ENCODE measurements at places on chromosomes 11 and 22.

DNA sequence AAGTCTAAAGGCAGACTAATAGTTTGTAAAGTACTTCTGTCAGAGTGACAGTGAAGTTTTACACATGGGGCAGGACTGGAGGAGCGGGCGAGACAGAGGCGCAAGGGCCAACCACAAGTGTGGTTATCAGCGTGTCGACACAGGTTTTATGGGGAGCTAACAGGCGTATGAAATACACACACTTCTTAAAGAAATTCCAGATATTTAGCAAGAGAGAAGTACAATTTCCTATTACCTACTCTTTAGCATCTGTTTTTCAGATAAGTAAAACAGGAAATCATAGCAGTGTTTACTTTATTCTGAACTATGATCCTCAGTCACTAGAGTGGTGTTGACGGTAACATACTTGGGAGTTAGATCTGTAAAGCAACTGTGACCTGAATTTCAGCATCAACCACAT lies 22.5 kb downstream of the VSIG10L2 start:
- no peak for DNase-seq

GRCh38 chr11:65214212-65214845 lies 32.6 kb downstream of the CAPN1 start:
- DNase-seq: no peak

DNA sequence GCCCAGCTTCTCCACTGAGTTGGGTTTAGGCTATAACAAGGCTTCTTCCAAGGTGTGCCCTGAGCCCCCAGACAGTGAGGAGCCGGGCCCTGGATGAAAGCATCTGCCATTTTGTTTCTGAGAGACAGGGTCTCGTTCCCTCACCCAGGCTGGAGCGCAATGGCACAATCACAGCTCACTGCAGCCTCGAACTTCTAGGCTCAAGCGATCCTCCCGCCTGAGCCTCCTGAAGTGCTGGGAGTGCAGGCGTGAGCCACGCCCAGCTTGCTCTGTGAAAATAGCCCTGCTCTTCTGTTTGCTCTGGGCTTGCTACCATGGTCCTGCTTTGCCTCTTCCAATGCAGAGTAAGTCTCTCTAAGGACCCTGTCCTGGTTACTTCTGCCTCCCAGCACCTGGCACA lies 6.7 kb downstream of the DENND6B start:
- no peak for DNase-seq

DNA sequence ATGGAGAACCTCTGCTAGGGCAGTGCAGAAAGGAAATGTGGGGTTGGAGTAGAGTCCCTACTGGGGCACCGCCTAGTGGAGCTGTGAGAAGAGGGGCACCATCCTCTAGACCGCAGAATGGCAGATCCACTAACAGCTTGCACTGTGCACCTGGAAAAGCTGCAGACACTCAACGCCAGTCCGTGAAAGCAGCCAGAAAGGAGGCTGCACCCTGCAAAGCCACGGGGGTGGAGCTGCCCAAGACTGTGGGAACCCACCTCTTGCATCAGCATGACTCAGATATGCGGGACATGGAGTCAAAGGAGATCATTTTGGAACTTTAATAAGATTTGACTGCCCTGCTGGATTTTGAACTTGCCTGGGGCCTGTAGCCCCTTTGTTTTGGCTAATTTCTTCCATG lies 8.7 kb downstream of the TSKU start:
- no peak for DNase-seq

GRCh38 chr11:68678031-68678441 lies 6.3 kb upstream of the GAL start:
- DNase-seq: no peak

DNA sequence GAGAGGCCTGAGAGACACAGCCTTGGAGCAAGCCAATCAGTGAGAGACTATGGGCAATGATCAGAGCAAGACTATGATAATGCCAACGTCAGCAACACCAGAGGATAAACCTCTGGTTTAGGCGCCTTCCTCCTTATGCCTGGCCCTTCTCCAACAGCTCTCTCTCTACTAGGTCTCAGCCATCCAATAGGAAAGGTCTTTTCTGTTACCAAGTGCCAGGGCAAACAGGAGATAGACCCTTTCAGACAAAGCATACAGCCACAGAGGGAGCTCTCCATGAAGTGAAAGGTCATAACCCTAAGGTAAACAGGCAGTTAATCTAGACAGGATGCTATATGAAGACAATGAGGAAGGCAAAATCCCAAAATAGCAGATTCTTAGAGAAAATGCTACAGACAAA lies 9.5 kb downstream of the STK33 start:
- no peak for DNase-seq

DNA sequence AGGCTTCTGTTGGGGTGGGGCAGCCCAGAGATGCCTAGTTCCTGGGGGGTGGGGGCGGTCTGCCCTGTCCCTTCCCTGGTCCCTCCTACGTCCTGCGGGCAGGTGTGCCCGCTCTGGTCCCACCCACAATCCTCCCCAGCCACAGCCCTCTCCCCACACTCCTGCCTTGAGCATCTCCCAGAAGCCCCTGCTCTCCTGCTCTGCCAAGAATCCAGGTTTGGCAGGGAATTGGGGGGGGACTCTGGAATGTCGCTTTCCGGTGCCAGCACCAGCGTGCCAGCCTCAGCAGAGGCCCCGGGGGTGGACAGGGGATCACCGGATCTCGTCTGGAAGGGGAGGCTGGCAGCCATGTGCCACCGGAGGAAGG lies 11.4 kb upstream of the PDGFB start:
- no peak for DNase-seq

GRCh38 chr11:14499560-14500180 lies at the start of gene COPB1:
Gene COPB1 (minus strand): TSS chr11:14499811. CDS start chr11:14498928, 883 bp downstream.
- peak; percentile 94 for DNase-seq

DNA sequence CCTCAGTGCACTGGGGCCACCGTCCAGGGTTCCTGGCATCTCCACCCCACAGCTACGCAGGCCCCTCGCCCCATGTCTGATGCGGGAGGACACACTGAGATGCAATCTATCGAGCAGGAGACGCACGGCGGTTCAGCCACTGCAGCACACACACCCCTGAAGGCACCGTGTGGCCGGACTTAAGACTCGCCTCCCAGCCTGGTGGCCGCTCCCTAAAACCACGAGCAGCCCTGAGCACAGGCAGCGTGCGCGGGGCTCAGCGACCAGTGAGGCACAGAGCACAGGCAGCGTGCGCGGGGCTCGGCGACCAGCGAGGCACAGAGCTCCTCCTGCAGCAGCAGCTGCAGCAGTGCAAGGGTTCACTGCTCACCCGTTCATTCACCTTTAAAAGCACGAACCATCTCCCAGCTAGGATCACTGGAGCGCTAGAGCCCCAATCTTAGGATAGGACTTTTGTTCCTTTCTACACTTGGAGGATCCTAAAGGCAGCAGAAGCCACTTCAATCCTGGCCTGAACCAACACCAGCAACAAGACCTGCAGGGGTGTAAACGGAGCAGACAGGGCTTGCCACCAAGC lies 31.4 kb downstream of the TOLLIP start:
- DNase-seq: no peak

DNA sequence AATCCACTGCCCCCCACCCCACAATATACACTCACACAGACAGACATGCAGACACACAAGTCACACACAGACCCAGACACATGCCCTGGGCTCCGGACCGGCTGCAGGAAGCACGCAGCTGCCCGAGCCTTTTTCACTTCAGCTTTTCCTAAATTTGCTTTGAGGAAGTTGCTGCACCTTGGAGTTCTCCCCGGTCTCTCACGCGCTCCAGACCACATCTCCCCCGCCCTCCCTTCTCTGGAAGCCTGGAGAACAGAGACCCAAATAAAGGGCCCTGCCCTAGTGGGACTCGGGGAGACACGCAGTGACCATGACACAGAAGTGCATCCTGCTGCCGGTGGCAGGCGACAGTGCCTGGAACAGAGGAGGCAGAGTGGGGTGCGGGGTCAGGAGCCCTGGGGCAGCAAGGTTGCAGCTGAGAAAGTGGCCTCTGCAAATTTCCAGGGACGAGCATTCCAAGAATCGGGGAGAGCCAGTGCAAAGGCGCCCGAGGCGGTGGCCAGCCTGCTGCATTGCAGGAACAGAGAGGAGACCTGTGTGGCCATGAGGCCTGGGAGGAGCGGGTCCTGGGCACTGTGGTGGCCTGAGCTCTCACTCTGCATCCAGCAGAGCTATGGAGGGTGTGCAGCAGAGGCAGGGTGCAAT lies 19.1 kb downstream of the RPL3 start:
- DNase-seq: no peak

DNA sequence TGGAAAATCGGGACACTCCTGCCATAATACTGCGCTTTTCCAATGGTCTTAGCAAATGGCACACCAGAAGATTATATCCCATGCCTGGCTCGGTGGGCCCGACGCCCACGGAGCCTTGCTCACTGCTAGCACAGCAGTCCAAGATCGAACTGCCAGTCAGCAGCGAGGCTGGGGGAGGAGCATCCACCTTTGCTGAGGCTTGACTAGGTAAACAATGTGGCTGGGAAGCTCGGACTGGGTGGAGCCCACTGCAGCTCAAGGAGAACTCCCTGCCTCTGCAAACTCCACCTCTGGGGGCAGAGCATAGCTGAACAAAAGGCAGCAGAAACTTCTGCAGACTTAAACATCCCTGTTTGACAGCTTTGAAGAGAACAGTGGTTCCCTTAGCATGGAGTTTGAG lies 15.6 kb downstream of the PTH start:
- DNase-seq: no peak

DNA sequence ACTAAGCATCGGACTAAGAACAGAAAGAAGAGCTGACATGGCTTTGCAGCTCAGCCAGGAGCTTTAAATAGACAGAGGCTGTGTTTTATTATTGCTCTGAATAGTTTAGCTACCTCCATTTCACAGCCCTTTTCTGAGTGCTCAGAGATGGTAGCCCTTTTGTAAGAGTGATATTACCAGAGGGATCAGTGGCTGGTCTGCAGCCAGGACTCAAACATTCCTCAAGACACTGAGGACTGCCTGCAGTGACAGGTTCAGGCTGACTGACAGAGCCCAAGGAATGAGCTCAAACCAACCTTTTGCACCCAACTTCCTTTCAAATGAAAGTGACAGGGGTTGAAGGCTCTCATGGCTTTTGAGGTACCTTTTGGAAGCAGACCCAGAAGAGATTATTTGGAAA lies 189.0 kb downstream of the DDX10 start:
- DNase-seq: peak; percentile 12

- no peak for DNase-seq
These were observed 4.2 kb upstream of the GRK2 start for GRCh38 chr11:67261946-67262681.

DNA sequence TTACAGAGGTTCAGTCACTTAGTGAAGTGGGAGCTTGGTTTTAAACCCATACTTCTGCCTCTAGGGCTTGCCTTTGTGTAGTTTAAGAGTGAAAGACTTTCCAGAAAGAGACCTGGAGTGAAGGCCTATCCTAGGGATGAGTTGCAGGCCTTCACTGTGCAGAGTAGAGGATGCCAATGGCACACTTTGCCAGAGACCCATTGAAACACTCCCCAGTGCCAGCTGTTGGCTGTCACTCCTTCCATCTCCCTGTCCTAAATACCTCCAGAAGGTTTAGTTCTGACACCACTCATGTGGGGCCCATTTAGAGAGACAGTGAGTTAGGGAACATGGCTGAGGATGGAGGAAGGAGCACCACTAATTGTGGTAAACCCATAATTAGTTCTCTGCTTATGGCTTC lies 31.5 kb downstream of the NAV2 start:
- no peak for DNase-seq

DNA sequence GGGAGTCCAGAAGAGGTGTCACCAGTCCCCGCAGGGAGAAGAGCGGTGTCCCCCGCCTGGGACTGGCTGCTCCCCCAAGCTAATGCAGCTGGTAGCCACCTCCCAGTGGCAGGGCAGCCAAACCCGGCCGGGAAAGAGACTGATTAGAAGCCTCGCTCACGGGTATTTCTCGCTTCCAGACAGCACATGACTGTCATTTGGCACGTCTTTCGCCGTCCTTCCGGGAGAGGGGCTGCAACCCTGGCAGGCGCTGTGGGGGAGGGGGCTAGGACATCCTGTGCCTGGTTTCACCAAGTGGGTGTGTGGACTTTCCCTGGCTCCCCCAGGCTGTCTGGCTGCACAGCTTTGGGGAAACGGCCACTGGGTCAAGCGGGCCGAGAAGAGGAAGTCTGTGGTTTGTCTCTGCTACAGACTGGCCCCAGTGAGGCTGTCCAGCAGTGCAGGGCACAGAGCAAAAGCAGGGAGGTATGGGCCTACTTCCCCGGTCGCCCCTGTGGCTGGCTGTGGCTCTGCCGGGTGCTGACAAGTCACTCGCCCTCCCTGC lies 3.8 kb downstream of the CD81 start:
- no peak for DNase-seq

- DNase-seq: peak; percentile 62
These were observed 10.2 kb downstream of the SERPIND1 start for GRCh38 chr22:20783844-20784723.

DNA sequence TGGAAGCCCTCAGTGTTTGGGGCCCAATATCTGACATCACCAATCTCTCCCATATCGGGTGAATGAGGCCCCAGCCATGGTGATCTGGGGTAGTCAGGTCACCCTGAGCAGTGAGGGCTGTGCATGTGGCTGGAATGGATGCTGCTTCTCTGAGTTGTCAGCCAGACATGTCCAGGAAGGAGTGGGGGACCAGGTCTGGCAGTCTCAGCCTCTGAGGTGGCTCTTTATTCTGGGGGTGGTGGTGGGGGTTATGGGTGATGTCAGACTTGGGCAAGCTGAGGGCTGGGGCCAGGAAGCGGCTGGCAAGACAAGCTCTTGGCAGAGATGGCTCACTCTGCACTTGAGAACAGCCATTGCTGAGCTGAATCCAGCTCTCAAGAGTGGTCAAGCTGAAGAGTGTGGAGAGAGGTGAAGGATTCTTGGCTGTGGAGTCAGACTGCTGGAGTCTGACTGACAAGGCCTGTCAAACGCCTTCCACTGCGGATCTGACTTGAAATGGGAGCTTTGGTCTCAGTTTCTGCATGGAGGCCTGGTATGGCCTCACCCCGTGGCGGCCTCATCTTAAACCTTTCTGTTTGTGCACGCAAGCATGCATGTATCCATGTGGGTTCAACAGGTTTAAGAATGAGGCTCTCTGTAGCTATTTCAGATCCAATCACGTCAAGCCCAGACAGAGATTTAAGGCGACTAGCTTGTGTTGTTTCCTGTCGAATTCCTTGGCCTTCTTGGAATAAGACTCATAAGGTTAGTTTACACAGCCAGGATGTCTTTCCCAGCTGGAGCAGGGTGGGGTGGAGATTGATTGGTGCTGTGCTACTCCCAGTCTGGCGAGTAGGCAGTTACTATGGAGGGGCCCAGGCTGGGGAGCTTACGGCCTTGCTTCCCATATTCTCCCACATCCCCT lies 83.9 kb upstream of the TIMP3 start:
- no peak for DNase-seq

- peak; percentile 35 for DNase-seq
These were observed at the start of gene LRP4 for GRCh38 chr11:46918083-46918787. Gene LRP4 (minus strand): TSS chr11:46918550. CDS start chr11:46918379, 171 bp downstream.

- DNase-seq: peak; percentile 71
These were observed 600 bp downstream of the FCHSD2 start for GRCh38 chr11:73141309-73142127.

All from CD4-positive, alpha-beta T cell treated with Interleukin-17A for 1 hour (primary cell).